ENCODE measurements at places on chromosomes 6 and 20.

DNA sequence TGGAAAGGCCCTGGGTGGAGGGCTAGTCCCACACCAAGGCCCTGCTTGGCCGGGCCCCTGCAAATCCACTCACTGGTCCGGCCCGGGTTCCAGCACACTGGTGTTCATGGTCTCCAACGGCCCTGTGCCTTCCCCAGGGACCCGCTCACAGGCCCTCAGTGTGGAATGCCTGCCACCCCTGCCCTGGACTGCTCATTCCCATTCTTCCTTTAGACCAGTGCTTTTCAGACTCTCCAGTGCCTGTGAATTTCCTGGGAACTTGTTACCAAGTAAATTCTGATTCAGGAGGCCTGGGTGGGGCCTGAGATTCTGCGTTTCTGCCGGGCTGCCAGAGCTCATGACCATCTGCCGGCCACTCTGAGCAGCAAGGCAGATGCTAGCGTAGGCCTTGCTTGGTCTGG, 5.7 kb upstream of the PXDC1 start:
- DNase-seq: no peak

DNA sequence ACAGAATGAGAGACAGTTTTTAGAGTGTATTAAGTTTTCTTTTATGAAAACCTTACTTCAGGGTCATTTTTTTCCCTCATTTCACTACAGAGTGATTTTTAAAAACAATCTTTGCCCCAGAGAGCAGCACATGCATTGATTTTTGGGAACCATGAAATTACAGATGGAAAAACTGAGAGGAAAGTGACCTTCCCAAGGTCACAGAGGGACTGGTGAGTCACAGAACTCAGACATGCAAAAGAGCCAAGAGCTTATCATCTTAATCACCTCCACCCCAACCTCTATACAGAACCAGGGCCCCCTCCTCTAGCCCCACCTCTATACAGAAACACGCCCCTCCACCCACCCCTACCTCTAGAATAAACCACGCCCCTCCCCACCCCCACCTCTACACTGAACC, 10.7 kb downstream of the PXMP4 start:
- DNase-seq: no peak

GRCh38 chr20:21388566-21388965, 8.8 kb downstream of the NKX2-4 start:
- no peak for DNase-seq

GRCh38 chr6:150417899-150418826, 49.4 kb downstream of the IYD start:
- peak; percentile 72 for DNase-seq

DNA sequence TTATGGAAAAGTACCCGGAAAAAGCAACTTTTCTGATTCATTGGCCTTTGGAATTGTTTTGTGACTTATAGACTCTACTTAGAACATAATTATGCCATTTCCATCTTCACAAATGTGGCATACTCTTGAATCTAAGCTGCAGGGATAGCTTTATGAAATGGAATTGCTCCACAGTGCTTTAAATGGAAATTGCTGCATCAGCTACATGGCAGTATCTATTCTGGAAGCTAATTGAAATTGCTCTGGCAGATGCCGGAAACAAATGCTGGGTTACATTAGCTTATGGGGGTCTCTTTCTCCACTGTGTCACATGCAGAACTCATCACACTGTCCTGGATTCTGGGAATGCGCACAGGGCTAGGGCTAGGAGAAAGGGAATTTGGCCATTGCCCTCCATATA, 108.9 kb downstream of the SAMD5 start:
- no peak for DNase-seq

- DNase-seq: no peak
Observed at GRCh38 chr6:15358579-15359327, 112.9 kb downstream of the JARID2 start.

DNA sequence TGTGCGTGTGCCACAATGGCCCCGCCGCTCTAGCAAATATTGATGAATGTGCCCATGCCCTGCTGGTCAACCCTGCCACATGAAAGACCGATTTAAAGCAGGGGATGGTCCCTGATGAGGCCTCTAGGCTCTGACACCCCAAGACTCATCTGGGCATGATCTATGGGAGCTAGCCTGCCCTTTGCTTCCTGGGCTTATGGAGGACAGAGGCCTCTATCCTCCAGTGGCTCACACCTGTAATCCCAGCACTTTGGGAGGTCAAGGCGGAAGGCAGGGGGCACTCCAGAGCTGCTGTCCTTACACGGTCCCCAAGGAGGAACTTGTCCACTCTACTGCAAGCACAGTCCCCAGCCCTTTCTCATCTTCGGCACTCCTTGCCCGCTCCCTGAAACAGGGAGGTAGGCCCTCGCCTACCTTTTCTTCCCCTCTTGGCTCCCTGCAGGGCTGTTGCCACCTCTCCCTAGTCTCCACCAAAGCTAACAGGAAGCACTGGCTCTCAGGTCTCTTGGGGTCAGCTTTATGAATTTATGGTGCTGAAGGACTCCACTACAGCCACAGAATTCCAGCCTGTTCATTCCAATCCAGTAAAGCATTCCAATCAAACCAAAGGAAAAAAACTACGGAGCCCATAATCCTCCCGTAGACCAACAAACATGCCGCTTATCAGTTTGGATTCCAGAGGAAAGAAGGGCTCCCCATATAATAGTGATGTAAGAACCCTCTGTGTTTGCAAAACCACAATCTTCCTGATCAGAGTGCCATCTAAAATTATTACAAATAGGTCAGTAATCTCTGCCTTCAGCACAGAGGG, 48.7 kb upstream of the FOXQ1 start:
- DNase-seq: no peak

- DNase-seq: no peak
Observed at GRCh38 chr6:105301756-105302616, 100.9 kb downstream of the PREP start.

GRCh38 chr6:150603176-150603575, 3.5 kb downstream of the PLEKHG1 start:
- DNase-seq: no peak

GRCh38 chr6:47343600-47343999, 33.9 kb upstream of the TNFRSF21 start:
- no peak for DNase-seq

GRCh38 chr6:54198134-54198533, 86.9 kb downstream of the MLIP start:
- no peak for DNase-seq

DNA sequence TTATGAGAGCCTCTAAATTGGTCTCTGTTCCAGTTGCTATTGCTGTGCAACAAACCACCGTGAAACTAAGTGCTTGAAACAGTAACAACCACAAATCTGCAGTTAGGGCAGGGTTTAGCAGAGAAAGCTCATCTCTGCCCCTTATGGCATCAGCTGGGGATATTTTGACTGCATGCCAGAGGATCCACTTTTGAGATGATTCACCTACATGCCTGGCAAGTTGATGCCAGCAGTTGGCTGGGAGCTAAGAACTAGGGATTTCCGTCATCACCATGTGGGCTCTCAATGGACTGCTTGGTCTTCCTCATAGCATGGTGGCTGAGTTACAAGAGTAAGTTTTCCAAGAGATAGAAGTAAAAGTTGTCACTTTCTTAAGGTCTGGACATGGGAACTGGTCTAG, 35.1 kb downstream of the PLCB4 start:
- DNase-seq: no peak

DNA sequence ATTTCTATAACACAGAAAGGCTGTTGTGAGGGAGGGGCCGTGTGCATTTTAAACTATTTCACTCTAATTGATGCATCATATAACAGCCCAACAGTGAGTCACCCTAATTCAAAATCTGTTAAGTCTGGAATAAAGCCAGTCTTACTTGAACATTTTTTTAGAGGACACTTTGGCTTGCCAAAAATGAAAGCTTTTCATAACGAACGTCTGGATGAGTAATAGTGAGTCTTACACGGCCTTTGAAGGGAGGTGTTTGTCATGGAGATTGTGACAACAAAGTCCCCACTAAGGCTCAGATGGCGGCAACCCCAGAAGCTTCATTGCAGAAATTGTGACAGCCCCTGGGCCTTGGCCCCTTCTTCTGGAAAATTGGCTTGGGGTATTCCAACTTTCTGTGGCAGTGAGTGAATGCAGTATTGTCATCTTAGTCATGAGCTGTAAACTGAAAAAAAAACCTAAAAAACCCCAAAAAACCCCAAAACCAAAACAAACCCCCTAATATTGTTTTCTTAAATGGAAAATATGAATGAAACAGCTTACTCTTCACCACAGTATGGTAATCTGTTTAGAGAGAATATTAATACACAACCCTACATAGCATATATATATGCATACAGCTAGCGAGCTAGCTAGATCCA, 92.6 kb upstream of the CLDN20 start:
- peak; percentile 17 for DNase-seq

- DNase-seq: no peak
Observed at GRCh38 chr6:141541581-141542324, 591.0 kb upstream of the GJE1 start.

GRCh38 chr6:41713650-41714291, 21.6 kb downstream of the TFEB start:
- no peak for DNase-seq

DNA sequence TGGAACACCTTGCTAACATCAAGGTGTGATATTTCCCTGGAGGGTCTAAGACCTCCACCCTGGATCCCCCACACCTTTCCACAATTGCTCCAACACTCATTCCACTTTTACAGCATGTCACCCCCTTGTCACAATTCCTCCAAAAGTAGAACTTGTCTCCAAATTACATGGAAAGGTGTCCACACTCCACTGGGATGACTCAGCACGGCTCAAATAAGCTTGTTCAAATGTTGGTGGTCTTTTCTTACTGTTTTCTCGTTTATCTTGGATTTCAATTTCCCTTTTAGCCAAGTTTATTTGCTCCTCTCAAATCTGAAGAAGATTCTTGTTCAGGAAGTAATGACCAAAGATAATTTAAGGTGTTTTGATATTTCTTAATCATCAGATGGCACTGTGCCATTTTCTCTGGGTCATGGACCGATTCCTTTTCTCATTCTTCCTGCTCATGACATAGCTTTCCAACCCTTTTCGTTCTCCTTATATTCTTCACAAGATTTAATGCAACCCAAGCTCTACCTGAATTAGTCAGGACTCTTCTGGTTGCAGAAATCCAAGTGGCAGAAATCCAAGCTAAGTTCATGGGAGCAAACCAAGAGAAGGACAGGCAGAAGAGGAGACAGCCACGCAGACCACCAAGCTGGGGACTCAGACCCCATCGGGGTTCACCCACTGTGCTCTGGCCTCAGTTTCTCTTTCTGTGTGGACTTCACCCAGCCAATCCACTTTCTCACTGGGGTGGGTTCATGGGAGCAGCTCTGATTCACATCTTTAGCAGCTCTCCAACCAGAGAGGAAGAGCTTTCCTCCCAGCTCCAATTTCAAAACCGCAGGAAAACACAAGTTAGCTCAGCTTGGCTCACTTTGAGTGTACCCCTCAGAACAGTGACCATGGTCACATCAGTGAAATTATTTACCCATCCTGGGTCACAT, 110.5 kb upstream of the CDYL start:
- DNase-seq: no peak

DNA sequence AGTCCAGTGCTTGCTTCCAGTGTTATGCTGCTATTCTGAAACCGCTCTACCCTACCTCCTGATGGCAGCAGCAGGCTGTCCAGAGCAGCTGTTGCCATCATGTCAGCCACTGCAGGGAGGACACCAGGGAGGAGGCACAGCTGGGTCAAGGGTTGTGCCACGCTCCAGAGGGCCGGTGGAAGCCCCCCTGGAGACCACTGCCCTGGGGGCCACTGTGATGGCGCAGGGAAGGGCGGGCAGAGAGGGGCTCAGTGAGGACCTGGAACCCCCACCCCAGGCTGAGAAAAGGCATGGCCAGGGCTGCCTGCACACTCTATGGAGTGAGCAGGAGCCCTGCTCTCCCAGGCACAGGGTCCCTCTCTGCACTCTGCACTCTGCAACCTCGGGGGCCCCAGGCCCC, 271.3 kb upstream of the BTBD3 start:
- DNase-seq: no peak

DNA sequence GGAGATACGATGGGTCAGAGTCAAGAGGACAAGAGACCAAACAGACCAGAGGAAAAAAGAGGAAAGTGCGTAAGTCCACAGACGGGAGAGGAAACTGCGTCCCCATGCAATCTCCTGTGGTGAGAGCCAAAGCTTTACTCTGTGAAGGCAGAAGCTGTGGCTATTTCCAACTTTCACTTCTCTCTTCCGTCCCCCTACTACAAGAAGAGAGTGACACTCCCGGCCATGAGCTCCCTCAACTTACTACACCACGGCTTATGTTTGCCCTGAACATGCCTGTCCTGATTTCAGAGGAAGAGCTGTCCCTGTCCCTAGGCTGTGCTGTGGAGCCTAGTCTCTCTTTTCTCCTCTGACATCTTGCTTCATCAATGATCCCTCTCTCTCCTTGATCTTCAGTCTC, 11.5 kb upstream of the SSR1 start:
- DNase-seq: no peak

DNA sequence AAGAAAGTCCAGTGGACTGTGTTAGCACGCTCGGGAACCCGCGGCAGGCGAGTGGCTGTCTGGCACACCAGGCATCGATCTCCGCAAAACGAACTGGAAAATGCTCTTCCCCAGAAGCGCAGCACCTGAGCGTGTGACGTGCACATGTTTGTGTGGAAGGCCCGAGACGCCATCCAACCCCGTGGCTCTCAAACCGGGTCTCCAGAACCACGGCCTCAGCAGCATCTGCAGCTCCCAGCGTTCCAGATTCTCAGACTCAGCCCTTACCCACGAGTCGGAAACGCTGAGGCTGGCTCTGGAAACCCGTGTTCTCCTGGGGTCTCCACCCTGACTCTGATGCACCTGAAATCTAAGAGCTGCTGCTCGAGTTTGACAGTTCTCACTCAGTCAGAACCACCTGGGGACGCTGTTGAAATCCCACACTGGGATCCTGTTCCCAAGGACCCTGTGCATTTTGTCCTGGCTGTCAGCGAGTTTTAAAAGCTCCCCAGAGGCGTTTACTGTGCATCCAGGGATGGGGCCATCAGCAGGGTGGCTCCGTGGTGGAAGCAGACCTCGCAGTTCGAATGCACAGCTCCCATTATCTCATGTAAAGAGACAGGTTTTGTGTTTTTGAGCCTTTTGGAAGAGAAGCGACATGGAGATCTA, 69.0 kb downstream of the DLL1 start:
- no peak for DNase-seq

GRCh38 chr6:166969390-166970002, 13.1 kb upstream of the RNASET2 start:
- DNase-seq: no peak

DNA sequence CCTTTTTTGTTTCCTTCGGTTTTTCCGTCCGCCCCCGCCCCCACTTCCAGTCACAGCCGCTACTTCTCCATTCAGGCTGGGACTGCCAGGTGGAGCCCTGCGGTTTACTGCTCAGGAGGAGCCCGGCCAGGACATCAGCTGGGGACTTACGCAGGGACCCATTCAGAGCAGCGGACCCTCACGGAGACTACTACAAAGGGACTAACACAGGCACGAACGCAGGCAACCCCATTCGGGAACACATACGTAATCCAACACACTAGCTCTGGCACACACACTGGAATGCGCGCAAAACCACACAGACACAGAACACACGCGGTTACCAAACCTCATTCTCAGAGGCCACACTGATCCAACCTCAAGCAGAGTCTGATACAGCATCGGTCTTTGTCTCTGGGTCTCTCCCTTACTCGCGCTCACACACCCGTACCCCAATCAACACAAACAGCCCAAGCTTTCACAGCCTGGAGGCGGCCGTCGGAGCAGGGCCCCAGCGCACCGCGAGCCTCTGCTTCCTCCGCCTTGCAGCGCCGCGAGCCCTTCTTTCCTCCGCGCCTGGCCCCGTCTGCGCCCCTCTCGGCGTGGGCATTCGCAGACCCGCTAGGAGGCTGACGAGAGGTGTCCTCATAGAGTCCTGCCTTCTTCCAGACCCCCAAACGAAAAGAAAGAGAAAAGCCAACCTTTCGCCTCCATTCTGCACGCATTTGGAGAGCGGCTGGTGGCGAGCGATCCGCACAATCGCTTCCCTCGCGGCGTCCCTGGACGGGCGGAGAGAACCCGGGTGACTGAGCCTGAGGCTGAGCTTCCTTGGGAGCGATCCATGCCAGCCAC, 1.1 kb upstream of the SLC32A1 start:
- peak; percentile 21 for DNase-seq
